ENCODE measurements at places on chromosomes 2 and 18.

DNA sequence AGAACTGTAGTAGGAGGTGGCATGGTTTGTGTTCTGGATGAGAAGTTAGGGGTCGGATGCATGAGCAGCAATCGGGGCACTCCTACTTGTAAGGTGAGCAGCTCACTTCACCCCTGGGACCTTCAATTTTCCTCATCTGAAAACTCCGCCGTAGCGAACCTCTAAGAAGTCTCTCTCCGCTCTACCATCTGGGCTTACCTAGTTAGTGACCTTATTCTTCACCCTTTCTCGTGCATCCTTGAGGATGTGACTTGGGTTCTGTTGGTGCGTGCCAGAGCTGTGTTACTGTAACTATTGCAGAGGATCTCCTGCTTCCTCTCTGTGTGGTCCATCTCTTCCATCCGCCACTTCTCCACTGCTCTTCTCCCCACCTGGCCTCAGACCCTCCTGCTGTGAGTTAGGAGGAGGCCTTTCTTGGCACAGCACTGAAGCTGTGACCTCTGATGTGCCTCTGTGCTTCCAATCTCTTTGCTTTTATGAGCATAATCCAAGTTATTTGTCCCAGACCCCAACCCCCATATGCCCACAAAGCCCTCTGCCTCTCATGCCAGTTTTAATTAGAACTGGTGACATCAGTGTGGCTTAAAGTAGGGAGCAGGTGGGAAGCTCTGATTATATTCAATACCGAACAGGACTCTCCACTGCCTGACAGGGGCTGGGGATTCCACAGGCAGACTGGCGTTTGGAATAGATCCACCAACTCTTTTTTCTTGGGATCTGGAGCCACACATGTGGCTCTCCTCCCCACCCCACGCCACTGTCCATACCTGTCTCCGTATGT, 178.4 kb downstream of the BCL2 start:
- no peak for DNase-seq

GRCh38 chr18:50822756-50823155, 2.9 kb upstream of the MRO start:
- DNase-seq, result no peak

DNA sequence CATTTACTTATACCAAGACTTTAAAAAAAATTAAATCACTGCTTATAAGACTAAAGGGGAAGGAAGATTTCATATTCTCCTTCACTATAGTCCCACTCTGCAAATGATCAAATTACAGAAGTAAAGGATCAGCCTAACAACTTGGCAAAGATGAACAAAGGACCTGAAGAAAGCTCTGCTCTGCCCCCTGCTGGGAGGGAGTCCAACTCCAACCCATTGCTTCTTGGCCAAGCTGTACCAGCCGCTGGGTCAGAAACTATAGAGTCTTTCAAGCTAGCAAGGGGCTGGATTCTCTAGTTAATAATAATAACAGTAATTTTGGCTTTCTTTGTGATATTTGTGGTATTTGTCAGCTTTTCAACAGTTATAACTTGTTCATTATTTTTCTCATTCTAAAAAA, 927.0 kb upstream of the CRIM1 start:
- DNase-seq, result no peak

DNA sequence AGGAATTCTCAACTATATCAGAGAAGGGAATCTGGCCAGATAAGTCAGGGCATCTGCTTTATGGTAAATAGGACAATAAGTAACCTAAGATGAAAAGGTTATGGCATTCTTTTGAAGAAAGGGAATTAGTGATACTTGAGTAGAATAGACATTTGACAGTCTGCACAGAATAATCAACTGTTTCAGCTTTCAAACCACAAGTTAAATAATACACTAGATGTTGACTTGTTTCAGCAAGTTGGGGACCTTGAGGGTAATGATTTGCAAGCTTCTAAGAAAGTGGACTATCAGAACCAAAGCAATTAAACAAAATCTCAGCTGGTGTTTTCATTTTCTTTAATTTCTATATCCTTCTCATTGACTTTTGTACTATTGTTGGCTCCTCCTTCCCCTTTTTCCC, 54.5 kb downstream of the SLC39A10 start:
- no peak for DNase-seq

GRCh38 chr2:174919947-174920595, 85.1 kb downstream of the CHN1 start:
- no peak for DNase-seq

GRCh38 chr18:62242955-62243354, 55.9 kb downstream of the RELCH start:
- DNase-seq, result no peak

DNA sequence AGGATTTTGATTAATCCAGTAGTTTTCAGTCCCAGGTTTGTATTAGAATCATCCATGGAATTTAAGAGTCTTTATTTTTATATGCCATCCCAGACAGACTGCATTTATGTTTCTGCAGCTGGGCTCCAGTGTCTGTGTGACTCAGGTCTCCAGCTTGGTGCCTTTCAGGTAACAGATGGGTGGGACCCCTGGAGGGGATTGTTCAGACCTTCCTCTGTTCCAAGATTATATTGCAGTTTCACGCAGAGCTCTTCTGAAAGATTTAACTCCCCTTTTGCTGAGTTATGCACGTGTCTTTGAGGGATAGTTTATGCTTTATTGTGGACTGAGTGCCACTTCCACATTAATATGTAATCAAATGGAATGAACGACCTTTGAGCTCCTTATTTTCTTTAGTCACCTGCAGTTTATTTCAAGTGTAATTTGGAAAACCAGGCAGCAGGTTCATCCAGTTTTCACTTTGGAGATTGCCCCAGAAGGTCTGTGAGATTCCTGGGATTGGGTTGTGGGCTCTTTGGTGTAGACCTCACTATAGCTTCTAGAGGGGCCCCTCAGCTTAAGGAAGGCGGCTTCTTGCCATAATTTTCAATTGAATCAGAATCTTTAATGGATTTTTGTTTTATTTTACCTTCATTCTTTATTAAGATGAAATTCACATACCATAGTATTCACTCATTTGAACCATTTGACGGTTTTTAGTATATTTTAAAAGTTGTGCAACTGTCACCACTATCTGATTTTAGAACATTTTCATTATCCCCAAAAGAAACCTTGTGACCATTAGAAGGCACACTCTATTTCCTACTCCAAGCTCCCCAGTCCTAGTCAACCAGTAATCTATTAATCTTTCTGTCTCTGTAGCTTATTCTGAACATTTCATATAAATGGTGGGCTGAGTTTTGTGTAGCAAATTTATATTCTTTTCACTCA, 135.0 kb downstream of the WDSUB1 start:
- no peak for DNase-seq

- DNase-seq, result no peak
Observed at GRCh38 chr2:9693196-9693491, 62.3 kb upstream of the YWHAQ start.

DNA sequence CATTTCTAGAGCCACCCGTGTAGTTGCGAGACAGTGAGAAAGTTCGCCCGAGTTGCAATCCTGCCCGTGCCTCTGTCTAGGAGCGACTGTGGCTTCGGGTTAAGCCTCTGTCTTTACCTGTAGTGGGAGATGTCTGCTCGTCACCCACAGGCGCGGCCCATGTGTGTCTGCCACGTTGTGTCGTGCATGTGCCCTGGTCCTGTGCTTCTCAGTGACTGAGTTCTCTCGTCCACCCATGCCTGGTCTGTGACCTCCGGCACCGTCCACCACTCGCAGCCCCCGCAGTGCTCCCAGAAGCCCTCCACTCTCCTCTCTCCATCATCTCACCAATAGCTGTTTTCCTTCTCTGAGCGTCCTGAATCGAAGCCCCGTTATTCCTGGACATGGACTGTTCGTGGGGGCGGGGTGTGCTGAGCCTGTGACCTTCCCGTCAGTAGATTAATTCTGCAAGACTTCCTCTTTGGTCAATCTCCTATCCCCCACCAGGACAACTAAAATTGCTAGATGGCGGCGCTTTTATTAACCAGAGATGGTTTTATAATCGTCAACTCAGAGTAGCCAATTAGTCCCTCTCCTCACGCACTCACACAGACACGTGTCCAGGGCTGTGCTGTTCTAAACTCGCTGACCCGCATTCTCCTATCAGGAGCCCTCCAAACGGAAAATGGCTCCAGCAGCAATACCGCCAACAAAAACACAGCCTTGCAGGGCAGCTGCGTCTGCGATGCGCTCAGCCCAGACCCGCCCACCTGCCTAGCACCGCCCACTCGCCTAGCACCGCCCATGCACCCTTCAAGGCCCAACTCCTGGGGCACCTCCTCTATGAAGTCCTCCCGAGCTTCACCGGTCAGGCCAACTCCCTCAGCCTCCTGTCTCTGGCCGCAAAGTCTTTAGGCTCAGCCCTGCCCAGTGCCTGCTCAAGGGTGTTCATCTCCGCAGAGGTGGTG, 119.4 kb downstream of the TWIST2 start:
- no peak for DNase-seq

- no peak for DNase-seq
Observed at GRCh38 chr2:154133823-154134222, 262.1 kb downstream of the GALNT13 start.

GRCh38 chr2:173030561-173031490, 44.8 kb upstream of the MAP3K20 start:
- no peak for DNase-seq

DNA sequence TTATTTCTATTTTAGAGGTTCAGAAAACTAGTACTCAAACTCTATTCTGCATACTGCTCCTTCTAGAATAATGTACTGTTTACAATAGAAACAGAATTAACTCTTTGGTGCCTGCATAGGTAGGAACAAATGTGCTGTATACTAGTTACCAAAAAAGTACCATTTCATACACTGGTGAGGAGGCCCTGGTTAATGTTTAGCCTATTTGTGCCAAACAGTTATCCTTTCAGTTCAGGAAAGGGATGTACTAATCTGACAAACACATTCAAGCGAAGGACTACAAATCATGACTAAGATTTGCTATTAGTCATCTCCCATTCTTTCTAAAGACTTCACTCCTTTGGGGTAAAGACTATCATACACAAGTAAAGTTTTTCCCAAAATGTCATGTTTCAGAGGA, 47.4 kb downstream of the EXOC6B start:
- no peak for DNase-seq

- DNase-seq, result no peak
Observed at GRCh38 chr2:14199040-14199439, 433.5 kb upstream of the LRATD1 start.

GRCh38 chr2:37670378-37671008, 949 bp downstream of the CDC42EP3 start:
- no peak for DNase-seq

DNA sequence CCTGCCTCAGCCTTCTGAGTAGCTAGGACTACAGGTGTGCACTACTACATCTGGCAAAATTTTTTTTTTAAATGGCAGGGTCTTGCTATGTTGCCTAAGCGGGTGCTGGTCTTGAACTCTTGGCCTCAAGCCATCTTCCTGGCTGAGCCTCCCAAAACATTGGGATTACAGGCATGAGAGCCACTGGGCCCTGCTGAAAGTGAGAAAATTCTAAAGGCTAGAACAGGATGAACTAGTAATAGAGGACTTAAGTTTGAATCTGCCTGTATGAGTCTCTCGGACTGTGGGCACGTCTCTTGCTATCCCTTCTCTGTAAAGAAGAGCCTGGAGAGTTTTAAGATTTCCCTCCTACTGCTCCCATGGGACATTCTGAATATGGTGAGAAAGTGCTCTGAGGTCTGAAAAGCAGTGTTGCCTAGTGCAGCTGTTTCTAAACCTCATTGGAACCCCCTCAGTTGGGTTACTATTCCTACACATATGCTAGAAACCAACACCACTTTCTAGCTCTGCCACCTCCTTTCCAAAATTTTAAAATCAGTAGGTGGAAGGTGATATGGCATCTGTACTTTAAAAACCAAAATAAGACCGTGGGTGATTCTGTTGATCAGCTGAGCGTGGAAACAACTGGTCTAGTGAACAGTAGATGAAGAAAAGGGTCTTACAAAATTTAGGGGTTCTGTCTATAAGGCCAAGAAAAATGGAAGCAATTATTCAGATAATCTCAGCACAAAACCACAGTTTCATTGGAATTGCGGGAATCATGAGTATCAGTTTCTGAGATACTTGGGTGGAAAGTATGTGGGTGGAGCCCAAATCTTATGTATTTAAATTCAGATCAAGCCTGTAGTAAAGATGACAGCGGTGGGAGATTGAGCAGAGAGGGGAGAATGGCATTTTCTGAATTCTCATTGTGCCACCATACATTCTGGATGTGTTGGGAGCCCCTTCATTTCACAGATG, 259.8 kb upstream of the CXCR4 start:
- DNase-seq, result no peak
